ENCODE measurements at places on chromosomes 2 and 18.

- DNase-seq, result no peak
Measured at GRCh38 chr2:36965206-36965605, 1.1 kb downstream of the STRN start.

- no peak for DNase-seq
Measured at GRCh38 chr2:189221811-189222467, 42.4 kb upstream of the COL5A2 start.

- DNase-seq, result no peak
Measured at GRCh38 chr18:48023334-48024008, 93.0 kb upstream of the SMAD2 start.

DNA sequence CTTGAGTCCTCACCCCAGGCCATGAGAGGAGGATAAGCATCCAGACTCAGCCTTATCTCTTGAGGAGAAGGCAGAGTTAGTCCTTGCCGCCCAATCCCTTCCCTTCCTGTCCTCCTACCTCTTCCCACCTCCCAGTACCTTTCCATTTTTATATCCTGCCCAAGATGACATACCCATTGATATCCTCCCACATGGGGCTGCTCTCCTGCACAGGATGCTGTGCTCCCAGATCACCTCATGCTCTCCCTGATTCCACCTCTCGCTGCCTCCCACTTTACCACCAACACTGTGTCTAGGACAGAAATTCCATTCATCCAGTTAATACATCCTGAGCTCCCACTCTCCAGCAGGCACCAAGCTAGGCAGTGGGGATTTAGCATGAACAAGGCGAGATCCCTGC lies 182.4 kb downstream of the GFPT1 start:
- DNase-seq, result no peak

DNA sequence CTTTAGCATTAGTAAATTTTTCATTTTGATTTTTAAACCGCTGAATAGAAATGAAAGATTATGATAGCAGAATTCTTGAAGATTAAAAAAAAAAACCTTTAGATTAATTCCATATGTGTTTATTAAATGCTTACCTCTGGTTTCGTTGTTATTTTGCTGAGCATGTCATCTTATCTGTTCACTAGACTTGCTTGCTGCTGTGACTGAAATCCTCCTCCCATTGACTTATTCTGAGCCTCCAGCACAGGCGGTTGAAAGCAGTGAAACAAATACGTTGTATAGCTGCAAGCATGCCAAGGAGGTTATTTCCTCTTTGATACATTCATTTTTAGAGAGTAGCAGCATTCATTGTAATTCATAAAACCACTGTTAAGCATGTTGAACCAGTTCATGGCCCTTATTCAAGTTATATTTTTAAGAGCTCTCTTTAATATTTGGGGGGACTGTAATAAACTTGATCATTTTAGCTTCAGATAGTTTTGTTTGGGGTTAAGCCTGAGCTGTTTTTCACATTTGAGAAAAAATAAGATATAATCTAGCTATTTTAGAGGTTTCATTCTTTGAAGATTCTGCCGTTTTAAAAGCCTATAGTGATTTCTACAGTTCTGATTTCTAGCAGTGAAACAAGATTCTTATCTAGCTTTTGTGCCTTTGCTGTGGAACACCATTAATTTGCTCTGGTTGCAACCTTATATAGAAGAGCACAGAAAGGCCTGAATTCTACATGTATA lies at the start of gene HTR2B:
TSS of gene HTR2B (minus strand) at position 205 of the 731 bp plus-strand sequence. CDS start 1,278 bp downstream, outside the sequence.
- DNase-seq, result no peak

- DNase-seq, result no peak
Measured at GRCh38 chr2:192148241-192148619, 46.5 kb downstream of the TMEFF2 start.

DNA sequence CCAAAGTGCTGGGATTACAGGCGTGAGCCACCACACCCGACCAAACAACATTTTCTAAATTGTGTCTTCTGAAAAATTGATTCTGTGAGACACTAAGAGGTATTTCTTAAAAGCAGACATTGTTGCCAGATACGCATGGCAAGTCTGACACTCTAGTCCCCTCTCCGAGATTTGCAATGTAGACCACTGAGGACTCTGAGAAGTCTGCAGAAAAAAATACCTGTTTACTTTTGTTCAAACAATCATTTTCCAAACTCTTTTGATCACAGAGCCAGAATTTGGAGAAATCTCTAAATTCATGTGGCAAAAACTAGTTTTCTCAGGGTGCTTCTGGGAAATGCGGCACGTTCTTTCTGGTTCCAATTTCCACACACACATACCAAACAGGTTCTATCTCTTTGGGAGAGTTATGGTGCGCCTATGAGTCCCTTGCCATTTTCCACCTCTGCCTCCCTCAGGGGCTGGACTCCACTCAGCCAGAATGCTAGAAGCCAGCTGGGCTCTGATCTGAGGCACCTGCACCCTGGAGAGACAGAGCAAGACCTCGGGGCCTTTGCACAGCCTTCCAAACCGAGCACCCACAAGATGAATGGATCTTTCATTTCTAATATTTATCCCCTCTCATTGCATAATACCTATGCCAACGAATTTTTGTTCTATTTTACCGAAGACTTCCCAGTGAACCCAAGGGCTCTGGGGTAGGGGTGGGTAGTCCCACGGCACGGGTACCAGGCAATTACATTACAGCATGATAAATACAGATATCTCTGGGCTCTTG lies 152.7 kb downstream of the MYCN start:
- no peak for DNase-seq

- no peak for DNase-seq
Measured at GRCh38 chr2:191443446-191443845, 198.2 kb downstream of the MYO1B start.

DNA sequence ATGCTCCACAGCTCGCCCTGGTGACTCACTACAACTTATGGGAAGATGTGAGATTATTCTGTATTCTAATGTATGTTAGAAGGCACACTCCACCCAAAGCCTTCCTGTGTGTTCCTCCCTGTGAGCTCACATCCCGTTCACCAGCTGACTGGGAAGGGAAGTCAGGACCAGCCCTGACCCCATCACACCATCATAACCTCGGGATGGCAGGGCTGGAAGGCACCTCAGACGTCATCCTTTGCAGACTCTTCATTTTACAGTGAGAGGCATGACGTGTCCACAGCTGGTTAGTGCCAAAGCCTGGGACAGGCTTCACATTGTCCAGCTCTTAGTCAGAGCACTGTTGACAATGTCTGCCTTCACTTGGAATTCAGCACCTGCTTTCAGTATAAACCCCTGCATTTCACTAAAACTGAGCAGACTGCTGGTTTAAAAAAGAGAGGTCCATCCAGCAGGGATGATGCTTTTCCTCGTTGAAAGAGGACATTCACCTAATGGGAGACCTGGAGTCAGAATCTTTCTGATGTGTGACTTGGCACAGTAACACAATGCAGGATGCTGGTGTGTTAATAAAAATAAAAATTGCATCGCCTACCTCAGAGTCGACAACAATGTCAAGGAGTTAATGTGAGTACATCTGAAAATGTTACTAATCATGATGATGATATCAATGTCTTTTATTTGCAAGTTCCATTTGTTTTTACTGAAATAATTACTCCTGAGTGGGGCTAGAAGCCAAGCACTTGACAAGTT lies 418.0 kb upstream of the TNP1 start:
- no peak for DNase-seq

GRCh38 chr2:201167546-201167945 lies 15.4 kb upstream of the CASP10 start:
- DNase-seq, result no peak

GRCh38 chr2:101310834-101311695 lies 2.6 kb upstream of the RNF149 start:
- DNase-seq, result no peak
